ENCODE measurements at places on chromosomes 1 and 21. TPM values are rescaled to one million over a fixed set of nuclear protein-coding genes. Genes with fewer than 3 reads are reported as not detected.

Gene TNFAIP8L2
- not detected for total RNA-seq

Gene CADM3
- total RNA-seq: 0.09 TPM

Gene MX1
- total RNA-seq: 2.0 TPM

Gene TTC3
- total RNA-seq: 30.9 TPM

Gene MMP23B
- 1.5 TPM for total RNA-seq

Gene KLHDC8A
- total RNA-seq: 0.47 TPM

Gene AKNAD1
- total RNA-seq: 1.2 TPM
